ENCODE measurements at places on chromosomes 1 and 21. TPM values are rescaled to one million over a fixed set of nuclear protein-coding genes. Genes with fewer than 3 reads are reported as not detected.

GRCh38 chr1:76905876-76906595, 38.8 kb downstream of the ST6GALNAC5 start:
- no peak overlapping the region for H3K4me3 ChIP-seq
- H3K36me3 ChIP-seq = no peaks in the 10 kb centered on the region
- no peaks in the 10 kb centered on the region for H3K4me1 ChIP-seq
- DNase-seq = no peak

DNA sequence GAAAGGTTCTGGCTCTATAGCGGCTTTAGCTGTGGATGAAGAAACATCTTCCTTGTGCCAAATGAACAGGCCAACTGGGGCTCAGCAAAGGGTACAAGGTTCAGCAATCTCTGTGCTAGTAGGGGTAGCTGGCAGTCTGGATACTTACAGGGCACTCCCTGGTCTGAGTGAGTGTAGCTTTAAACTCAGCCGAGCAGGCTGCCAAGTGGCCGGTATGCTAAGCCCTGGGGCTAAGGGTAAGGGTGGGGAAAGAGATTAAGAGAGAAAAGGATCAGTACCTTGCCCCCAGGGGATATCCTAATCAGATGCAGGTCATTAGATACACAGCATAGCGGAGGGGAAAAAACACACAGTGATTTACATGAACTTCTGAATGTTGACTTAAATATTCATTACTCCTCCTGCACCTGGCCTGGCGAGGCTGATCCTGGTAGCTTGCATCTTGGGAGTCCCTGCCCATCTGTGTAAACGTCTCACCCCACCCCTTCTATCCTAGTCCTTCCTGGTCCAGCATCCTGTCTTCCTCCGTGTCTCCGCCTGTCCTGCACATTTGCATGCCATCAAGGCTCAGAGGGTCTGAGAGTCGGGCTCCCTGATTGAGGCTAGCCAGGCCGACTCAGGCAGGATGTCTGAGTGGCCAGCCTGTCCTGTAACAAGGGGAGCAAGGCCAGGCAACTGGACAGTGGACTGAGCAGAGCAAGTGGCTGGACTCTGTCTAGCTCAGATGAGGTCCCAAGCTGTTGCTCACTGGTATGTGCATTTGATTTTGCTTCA, 39.5 kb upstream of the CNTN2 start:
- no peaks in the 10 kb centered on the region for H3K36me3 ChIP-seq
- DNase-seq = peak; percentile 32
- peaks cover 10% of the 10 kb centered on the region for H3K4me1 ChIP-seq
- H3K27me3 ChIP-seq = no peaks in the 10 kb centered on the region
- H3K4me3 ChIP-seq = no peak overlapping the region

DNA sequence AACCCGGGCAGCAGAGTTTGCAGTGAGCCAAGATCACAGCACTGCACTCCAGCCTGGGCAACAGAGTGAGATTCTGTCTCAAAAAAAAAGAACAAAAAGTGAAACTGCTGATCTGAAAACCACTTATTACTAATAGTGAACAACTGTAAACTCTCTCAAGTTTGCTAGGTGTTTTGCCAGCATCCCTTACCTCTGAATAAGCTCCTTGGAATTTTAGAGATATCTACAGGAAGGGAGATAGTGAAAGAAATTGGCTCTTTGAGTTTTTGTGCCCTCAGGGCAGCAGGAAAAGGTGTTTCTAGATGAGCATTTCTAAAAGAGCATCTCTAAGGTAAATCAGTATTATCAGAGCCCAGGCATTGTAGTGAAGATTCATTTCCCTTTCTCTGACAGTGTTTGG, 27.1 kb downstream of the PARK7 start:
- DNase-seq = no peak
- H3K27ac ChIP-seq = no peak overlapping the region
- H3K27me3 ChIP-seq = no peaks in the 10 kb centered on the region

GRCh38 chr1:145806844-145807243, 17.1 kb downstream of the RNF115 start:
- DNase-seq = no peak
- no peaks in the 10 kb centered on the region for H3K36me3 ChIP-seq
- H3K27me3 ChIP-seq = no peaks in the 10 kb centered on the region
- no peak overlapping the region for H3K4me3 ChIP-seq
- H3K27ac ChIP-seq = no peak overlapping the region

- H3K27ac ChIP-seq = no peak overlapping the region
- DNase-seq = peak; percentile 41
- no peaks in the 10 kb centered on the region for H3K36me3 ChIP-seq
- no peaks in the 10 kb centered on the region for H3K27me3 ChIP-seq
Measured at GRCh38 chr1:26290122-26290881, 10.4 kb downstream of the SH3BGRL3 start.

- no peak for DNase-seq
- H3K27ac ChIP-seq = no peak overlapping the region
- H3K27me3 ChIP-seq = no peaks in the 10 kb centered on the region
- H3K4me1 ChIP-seq = no peaks in the 10 kb centered on the region
- H3K4me3 ChIP-seq = no peak overlapping the region
- H3K36me3 ChIP-seq = no peaks in the 10 kb centered on the region
Measured at GRCh38 chr1:36421649-36422048, 23.9 kb upstream of the LSM10 start.

DNA sequence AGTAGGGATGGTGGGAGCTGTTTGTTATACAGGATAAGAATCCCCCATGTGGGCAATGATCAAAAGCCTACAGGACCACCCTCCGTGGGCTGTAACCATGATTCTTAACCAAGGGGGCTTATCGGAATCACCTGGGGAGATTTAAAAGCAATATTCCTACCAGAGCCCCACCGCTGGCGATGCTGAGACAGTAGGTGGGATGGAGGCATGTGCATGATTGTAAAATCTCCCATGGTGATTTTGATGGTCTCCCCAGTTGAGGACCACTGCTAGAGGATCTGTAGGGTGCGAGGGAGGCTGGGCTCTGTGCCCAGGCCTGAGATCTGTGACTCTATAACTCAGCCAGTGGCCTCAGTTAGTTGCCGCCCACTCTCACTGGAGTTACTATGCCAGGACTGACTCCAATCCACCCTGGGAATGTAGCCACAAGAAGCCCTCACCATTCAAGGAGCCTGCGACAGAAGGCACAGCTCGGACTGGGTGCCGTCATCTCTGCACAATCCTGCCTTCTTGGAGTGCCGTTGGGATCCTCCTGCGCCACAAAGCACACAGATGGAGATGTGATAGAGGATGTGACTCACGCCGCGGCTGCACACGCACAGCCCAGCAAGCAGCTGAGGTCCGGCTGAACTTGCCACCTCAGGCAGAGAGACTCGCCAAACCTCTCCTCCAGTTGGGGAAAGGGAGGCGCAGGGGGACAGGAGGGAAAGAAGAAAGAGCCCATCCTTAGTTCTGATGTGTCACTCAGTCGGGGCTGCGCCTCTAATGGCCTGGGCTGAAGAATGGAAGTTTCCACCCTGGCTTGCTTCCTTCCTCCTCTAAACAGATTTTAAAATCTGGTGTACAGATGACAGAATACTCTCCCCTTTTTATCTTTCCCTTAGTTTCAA, 26.5 kb downstream of the AKNAD1 start:
- H3K36me3 ChIP-seq = no peaks in the 10 kb centered on the region
- no peak overlapping the region for H3K4me3 ChIP-seq
- no peak overlapping the region for H3K27ac ChIP-seq
- DNase-seq = peak; percentile 23
- no peaks in the 10 kb centered on the region for H3K27me3 ChIP-seq

DNA sequence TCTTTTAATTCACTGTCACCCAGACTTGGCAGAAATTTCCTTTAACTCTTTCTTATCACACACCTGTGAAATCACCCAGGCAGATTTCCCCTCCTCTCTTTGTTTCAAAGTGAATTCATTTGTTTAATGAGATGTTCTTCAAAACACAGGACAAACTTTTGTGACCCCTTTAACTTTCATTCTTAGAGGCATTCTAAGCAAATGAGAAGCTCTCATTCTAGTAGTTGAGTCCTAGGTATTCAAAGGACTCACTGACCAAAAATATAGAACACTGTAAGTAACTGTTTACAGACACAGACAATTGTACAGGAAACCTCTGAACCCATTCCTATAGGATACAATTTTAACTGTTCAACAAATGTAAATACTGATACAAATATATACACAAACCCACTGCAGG, 16.9 kb downstream of the LRRC8C start:
- H3K4me3 ChIP-seq = no peak overlapping the region
- H3K27me3 ChIP-seq = no peaks in the 10 kb centered on the region
- H3K27ac ChIP-seq = no peak overlapping the region

DNA sequence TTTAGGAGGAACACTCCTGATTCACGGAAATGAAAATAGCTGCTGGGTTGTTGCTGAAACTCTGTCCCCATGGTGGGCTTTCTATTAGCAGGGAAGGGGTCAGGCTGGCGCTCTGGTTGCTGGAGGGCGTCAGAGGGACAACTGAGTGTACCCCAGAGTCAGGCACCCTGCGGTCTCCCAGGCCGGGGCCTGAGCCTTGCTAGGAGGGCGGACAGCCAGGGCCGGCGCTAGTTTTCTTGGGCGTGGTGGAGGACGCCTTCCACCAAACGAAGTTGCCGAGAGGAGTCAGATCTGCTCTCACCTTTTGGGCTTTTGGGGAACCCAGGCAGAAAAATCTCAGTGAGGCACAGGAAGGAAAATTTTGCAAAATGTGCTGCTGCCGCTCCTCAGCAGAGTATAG, 54.8 kb downstream of the NGF start:
- no peaks in the 10 kb centered on the region for H3K27me3 ChIP-seq
- H3K4me3 ChIP-seq = no peak overlapping the region
- no peak overlapping the region for H3K27ac ChIP-seq
- DNase-seq = no peak
- no peaks in the 10 kb centered on the region for H3K36me3 ChIP-seq

DNA sequence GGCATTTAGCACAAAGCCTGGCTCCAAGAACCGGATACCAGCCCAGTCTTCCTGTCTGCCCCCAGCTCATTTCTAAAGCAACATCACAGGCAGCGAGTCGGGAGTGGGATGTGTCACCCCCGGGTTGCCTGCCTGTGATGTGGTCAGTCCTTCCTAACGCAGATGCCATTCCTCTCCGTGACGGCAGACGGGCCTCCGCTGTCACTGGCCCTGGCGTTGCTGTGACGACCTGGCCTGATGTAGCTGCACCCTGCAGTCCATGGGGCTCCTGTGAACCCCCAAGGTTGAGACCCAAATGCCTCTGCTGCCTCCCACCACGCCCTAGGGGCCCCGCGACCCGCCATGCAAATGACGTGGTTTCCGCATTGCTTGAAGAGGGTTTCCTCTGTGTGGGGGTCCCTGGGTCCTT, 12.3 kb downstream of the TNFRSF1B start:
- H3K36me3 ChIP-seq = no peaks in the 10 kb centered on the region
- H3K4me3 ChIP-seq = no peak overlapping the region
- peaks cover 12% of the 10 kb centered on the region for H3K4me1 ChIP-seq
- DNase-seq = no peak
- H3K27ac ChIP-seq = no peak overlapping the region

DNA sequence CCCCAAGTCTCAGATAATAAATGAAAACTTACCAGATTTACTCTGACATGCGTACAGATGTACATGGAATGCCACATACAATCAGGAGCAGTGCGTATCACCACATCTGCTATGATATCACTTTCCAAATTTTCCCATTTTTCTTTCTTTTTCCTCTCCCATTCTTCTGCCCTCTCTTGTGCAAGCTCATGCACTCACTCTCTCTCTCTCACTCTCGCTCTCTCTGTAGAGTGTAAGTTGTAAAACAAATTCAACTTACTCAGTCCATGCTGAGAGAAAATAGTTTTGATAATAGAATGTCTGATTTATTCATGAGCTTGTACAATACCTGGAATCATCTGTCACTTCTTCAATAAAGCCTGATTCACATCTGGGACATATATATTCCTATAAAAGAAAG, 35.3 kb downstream of the RNF115 start:
- H3K27ac ChIP-seq = no peak overlapping the region
- DNase-seq = no peak
- no peak overlapping the region for H3K4me3 ChIP-seq
- H3K27me3 ChIP-seq = no peaks in the 10 kb centered on the region
- peaks cover 4% of the 10 kb centered on the region for H3K36me3 ChIP-seq

DNA sequence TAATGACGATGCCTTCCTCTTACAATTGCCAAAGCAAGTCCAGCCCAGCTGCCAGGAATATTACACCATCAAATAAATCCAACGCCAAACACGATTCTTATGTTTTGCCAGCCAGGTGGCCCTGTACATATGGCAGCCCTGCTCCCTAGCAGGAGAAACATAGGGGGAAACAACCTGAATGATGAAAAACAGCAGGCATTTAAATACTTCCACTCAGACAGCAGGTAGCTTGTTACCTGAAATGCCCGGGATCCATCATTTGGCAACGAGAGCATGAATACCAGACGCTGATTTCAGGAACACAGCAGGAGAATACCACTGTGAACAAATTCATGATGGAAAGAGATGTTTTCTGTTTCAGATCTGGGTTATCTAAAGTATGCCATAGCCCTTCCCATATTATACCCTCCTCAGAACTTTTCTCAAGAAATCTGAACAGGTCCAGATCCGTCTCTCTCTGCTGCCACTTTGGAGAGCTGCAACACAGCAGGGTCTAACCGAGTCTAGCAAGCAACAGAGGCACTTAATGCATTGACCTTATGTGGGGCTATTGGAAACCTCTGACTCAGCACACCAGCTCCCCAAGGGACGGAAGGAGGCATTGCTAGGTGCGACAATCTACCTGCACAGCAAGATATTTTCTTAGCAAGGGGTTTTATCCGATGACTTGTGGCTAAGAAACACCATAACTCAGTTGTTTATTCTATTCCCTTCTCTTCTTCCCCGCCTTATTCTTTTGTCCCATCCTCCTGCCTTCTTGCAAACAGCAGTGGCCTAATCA, 166.3 kb downstream of the BARHL2 start:
- no peaks in the 10 kb centered on the region for H3K36me3 ChIP-seq
- no peaks in the 10 kb centered on the region for H3K4me1 ChIP-seq
- no peak overlapping the region for H3K27ac ChIP-seq
- H3K27me3 ChIP-seq = no peaks in the 10 kb centered on the region
- peak; percentile 80 for DNase-seq
- H3K4me3 ChIP-seq = no peak overlapping the region

DNA sequence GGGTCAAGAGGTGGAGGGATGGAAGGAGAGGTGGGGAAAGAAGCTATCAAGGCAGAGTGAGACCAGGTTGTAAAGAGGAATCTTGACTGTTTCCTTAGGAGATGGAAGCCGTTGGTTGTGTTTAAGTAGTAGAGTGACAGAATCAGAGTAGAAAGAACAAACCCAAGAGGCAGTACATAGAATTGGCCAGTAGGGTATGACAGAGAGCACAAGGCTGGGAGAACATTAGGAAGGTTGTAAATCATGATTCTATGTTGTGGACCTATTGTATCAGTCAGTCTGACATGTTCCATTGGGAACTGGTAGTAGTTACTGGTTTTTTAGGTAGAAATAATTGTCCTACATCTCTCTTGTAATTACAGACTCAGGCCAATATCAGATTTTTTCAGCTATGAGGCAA, 486.9 kb upstream of the USP24 start:
- H3K4me1 ChIP-seq = no peaks in the 10 kb centered on the region
- no peak overlapping the region for H3K4me3 ChIP-seq
- H3K27me3 ChIP-seq = no peaks in the 10 kb centered on the region
- no peaks in the 10 kb centered on the region for H3K36me3 ChIP-seq
- peak; percentile 61 for DNase-seq
- no peak overlapping the region for H3K27ac ChIP-seq

GRCh38 chr1:115829947-115830346, 11.0 kb downstream of the NHLH2 start:
- peaks cover 32% of the 10 kb centered on the region for H3K27me3 ChIP-seq
- peak; percentile 35 for DNase-seq
- no peak overlapping the region for H3K27ac ChIP-seq
- peaks cover 33% of the 10 kb centered on the region for H3K4me1 ChIP-seq

ZNF593OS gene
- not detected for total RNA-seq

DNALI1 gene
- total RNA-seq = 5.4 TPM

CFAP107 gene
- total RNA-seq = not detected

OR6K3 gene
- total RNA-seq = not detected

PRDX1 gene
- total RNA-seq = 1,070 TPM

STUM gene
- total RNA-seq = 1.3 TPM

MX1 gene
- total RNA-seq = 6.5 TPM
